ENCODE measurements at places on chromosomes 4 and X.

- no peak for DNase-seq
These were observed 67.1 kb downstream of the PGRMC2 start for GRCh38 chr4:128220286-128221235.

DNA sequence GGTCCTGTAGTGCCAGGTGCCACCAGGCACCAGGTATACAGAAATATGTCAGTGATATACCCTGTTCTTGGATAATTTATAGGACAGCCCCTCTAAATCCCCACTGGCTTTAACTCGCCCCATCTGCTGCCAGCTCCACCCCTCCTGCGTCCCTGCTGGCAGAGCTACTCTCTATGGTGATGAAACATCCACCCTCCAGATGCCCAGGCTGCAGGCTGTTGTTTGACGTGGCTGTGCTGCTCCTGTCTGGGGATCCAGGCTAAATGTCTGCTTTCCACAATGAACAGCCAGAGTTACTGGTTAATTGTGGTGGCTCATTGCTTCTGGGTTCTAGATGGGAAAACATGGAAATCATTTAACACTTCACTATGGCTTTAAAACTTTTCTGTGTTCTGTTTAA, 12.9 kb downstream of the NHSL2 start:
- no peak for DNase-seq

DNA sequence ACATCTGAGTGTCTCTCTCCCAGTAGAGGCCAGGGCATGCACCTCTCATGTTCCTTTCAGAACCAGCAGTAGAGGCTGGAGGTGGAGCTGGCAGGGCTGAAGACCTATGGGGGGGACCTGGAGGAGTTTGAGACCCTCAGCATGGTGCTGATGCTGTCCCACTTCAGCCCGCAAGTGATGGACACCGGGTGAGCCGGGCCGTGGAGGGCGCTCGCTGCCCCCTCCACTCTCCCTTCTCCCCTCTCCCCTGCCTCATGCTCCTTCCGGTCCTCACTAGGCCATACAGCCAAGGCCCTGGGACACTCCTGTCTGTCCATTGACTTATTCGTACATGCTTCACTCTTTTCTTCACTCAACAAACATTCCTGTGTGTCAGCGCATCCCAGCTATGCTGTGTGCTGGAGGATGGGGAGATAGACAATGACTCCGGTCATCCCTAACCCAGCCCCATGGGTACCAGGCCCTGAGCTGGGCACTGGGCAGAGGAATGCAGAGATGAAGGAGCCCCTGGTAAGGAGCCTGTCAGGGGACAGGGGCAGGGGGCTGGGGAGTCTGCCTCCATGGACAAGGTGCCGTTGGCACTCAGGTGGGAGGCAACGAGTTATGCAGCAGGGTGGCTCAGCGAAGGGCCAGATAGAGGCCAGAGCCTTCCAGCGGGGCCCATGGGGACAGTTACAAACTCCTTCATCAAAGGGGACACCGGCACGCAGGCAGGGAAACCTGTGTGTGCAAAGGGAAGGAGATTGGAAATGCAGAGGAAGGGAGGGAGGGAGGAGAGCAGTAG, 28.4 kb upstream of the WFS1 start:
- no peak for DNase-seq

DNA sequence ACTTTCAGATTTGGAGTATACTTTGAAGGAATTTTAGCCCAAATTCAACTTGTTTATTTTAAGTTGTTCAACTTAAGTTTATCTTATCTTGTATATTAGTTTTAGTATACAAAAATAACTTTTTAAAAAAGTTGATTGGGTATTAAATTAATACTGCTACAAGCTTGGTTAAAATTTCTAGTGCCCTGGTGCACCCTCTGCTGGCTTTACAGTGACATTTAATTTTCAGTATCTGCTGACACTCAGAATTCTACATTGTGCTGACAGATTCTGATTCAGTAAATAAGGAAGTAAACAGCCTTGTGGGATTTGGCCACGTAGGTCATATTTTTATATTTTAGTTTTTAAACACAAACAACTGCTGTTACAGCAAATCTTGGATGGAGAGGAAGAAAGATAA, 2.9 kb downstream of the EDA start:
- DNase-seq, result no peak

GRCh38 chr4:81541161-81541945, 69.6 kb upstream of the RASGEF1B start:
- no peak for DNase-seq

- DNase-seq, result no peak
These were observed 207.0 kb downstream of the BCOR start for GRCh38 chrX:39890807-39891206.

DNA sequence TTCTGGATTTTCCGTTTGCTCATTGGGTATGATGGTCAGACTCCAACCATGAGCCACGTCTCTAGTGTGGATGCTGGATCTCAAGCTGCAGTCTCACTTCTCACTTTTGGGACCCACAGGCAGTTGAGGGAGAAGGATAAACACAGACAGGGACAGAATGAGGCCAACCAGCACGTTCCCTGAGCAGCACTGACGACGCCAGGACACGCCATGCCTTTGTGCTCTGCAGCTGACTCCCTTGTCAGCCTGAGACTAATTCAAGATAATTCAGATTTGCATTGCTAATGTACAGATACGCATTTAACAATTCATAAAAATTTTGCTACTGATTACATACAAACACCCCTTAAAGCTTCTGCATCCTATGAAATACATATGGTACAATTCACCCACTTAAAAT, 106.5 kb downstream of the FAM193A start:
- DNase-seq, result no peak

DNA sequence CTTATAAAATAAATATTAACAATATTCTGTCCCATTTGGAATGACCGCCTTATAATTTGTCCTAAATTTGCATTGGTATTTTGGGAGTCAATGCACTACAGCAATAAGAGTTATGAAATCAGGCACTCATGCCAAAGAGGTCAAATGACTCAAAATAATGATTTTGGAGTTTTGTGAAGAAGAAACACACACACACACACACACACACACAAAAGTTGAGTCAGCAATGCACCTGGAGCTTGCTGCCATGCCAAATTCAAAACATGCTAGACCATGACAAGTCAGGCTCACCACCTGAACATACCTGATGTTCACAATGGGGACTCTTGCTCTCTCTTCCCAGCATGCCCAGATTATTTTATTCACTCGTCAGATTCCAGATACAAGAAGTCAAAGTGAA, 56.7 kb downstream of the PROM1 start:
- no peak for DNase-seq

DNA sequence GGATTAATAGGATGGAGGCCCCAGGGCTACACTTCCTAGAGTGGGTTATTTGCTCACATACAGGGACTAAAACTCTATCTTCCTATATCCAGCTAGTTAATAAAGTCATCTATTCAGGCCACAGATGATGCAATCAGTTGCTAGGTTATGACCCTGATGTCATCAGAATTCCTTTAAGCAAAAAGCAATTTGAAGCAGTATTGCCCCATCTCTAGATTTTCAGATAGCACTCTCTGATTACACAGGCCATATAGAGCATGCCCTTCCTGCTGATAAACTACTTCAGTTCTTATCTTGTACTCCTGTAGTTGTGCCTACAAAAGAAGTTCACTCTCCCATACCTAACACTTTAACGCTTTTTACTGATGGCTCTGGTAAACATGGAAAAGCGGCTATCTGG, 84.8 kb downstream of the TMEM144 start:
- no peak for DNase-seq

- DNase-seq, result no peak
These were observed 1.4 kb downstream of the PLXNB3 start for GRCh38 chrX:153765138-153766079.

- DNase-seq, result peak; percentile 34
These were observed 543.0 kb downstream of the SPRY1 start for GRCh38 chr4:123939621-123940020.

DNA sequence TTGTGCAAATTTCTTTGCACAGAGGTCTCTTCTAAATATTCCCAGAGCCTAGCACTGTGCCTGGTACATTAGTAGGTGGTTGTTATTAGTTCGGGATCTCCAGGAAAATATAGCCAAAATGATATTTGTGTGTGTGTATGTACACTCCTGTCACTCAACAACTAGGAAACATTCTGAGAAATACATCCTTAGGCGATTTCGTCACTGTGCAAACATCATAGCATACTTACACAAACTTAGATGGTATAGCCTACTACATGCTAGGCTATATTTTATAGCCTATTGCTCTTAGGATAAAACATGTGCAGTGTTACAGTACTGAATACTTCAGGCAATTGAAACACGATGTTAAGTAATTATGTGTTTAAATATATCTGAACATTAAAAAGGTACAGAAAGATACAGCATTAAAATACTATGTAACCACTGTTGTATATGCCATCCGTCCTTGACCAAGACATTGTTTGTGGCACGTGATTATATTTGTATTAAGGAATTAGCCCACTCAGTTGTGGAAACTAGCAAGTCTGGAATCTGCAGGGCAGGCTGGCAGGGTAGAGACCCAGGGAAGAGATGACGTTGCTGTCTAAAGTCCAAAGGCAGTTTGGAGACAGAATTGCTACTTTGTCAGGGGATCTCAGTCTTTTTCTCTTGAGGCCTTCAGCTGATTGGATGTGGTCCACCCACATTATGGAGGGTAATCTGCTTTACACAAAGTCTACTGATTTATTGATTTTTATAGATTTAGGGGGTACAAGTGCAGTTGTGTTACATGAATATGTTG, 106.9 kb downstream of the COL4A6 start:
- no peak for DNase-seq

Measured in GM04503 (cell line).